ENCODE measurements at places on chromosomes 7 and 10.
A peak's percentile ranks its signal among the peaks of the same experiment; 100 is the strongest.

DNA sequence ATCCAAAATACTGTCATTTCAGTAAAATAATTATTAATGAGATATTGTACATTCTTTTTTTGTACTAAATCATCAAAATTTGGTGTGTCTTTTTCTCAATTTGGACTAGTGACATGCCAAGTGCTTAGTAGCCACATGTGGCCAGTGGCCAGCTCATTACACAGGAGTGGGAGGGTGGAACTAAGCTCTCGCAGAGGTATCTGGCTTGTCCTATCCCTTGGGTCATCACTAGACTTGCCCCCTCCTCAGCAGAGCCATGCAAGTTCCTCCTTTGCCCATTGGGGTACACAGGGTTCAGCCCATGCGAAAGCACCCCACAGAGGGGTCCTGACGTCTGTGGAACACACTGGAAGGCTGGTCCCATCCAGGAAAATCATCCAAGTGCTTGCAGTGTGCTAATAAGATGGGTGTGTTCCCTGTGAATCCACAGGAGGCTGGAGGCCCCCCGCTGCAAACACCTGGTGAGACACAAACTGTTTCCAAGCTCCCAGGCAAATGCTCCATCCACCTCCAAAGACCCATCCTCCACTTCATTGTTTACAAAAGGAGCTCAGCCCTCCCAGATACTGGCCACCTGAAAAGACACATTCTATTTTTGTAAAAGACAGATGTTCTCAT is 1.3 kb downstream of the ARHGAP22 start:
- no peak for DNase-seq

GRCh38 chr7:6367701-6368211 is 80.0 kb downstream of the DAGLB start:
- no peak for DNase-seq

- no peak for DNase-seq
Observed at GRCh38 chr10:122020226-122020625, 31.3 kb downstream of the TACC2 start.

- no peak for DNase-seq
Observed at GRCh38 chr7:134301592-134301991, 15.1 kb downstream of the SLC35B4 start.

GRCh38 chr10:78513986-78514385 is 480.3 kb downstream of the RPS24 start:
- DNase-seq: no peak

GRCh38 chr7:2478399-2478785 is 2.2 kb upstream of the GRIFIN start:
- no peak for DNase-seq

- no peak for DNase-seq
Observed at GRCh38 chr7:134771111-134771510, 8.3 kb upstream of the CALD1 start.

GRCh38 chr7:26686448-26686981 is 177.9 kb downstream of the SKAP2 start:
- DNase-seq: no peak

DNA sequence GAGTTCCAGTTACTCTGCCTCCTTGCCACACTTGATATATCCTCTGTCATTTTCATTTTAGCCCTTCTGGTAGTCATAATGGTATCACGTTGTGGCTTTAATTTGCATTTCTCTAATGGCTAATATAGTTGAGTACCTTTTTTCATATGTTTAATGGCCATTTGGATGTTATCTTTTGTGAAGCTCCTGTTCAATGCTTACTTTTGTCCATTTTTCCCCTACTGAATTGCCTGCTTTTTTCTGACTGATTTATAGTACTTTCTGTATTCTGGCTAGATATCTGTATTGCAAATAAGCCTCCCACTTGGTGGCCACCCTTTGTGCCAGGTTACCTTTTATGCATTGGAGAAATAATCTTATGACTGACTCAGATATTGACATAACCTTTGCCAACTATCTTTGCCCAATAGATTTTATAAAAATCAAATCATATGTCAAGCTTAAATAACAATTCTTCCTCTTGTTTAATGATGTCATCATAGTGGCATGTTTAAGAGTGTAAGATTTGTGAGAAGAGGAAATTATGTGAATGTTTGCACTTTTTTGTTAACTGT is 50.6 kb downstream of the PRPF18 start:
- DNase-seq: no peak

- DNase-seq: no peak
Observed at GRCh38 chr7:43669286-43670081, 59.8 kb downstream of the COA1 start.

DNA sequence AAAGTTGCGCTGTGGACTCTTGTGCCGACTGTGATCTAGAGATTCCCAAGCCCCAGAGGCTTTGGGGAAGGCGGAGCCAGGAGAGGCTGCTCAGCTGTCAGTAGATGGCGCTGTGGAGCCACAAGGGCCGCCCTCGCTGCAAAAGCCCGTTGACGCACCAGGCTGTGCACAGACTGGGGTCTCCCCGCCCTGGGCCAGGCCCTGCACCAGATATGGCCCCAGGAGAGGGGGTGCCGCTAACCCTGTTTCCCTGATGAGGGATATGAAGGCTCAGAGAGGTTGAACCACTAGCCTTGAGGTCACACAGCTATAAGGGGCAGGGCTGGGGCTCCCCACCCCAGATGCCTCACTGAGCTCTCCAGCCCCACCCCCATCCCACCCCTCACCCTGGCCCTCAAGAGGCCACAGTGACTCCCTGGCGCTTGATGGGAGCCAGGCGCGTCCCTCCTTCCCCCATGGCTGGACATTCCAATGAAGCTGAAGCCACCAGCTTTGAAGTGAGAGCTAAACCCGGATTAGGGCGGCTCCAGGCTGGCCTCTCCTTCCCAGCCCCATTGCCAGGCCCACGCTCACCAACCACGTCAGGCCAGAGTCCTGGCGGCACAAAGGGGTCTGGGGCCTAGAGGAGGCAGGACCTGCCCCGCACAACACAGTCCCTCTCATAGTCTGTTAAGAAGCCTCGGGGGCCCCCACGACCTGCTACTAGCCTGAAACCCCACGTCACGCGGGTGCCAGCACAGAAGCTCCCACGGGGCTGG is 26.4 kb downstream of the MYL10 start:
- DNase-seq: no peak

DNA sequence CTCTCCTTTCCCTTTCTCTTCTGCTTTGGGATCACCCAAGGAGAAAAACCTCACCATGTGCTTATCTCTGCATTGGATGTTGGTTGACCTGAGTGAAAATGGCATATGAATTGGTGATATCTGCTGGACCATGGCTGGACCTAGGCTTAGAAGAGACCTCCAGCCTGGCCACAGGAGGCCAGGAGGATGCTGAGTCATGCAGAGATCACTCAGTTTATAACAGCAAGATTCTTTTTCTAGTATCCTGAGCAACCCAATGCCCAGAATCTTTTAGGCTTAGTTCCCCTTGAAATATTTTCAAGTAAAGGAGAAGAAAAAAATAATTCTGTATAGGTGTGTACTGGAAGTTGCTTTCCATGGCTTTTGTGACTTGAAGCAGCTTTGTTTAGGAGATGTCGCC is 236.3 kb downstream of the KLF6 start:
- no peak for DNase-seq

- DNase-seq: peak; percentile 15
Observed at GRCh38 chr10:104146882-104147281, 24.9 kb downstream of the SFR1 start.

- DNase-seq: peak; percentile 17
Observed at GRCh38 chr10:32256613-32257437, 90.1 kb downstream of the EPC1 start.

GRCh38 chr7:5345171-5345570 is 62.4 kb downstream of the SLC29A4 start:
- DNase-seq: no peak

DNA sequence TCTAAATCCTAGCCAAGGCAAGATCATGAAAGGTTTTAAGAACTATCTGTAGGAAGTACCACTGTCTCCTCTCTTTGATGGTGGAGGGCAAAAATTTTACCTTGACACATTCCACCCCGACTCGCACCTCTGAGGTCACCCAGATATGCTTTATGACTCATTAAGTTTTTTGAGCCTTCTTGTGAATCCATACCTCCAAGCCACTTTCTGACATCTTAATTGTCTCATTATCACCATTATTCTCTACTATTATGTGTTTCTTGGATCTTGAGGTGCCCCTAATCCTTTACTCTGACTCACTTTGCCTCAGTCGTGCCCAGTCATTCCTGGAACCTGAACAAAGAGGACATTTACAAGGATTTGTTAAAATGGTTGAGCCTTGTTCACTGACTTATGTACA is 146.6 kb downstream of the RAPGEF5 start:
- no peak for DNase-seq

- no peak for DNase-seq
Observed at GRCh38 chr7:136131304-136131630, 154.1 kb upstream of the MTPN start.

DNA sequence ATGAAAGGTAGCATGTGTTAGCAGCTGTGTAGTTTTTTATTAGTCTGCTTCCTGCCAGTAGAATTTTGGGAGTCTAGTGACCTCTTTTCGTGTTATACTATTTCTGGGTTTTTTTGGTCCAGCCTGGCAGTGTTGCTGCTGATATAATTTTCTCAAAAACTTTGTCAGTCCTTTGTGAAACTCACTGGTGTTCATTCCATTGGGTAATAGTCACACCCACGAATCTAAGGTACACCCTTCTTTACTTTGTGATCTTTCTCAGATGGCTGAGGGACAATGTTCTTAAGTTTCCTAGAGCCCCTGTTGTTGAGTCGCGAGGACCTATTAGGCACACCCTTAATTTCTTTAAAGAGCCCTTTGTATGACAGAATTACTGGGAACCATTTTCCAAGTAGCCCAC is 52.3 kb downstream of the TPST1 start:
- DNase-seq: no peak

DNA sequence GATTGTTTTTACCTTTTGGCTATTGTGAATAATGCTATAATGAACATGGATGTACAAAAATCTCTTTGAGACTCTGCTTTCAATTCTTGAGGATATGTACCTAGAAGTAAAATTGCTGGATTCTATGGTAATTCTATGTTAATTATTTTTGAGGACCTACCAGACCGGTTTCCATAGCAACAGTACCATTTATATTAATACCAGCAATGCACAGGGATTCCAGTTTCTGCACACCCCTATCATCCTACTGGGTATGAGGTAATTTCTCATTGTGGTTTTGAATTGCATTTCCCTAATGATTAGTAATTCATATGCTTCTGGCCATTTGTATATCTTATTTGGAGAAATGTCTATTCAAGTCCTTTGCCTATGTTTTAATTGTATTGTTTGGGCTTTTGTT is 9.9 kb upstream of the PPP1R9A start:
- no peak for DNase-seq

GRCh38 chr7:123437447-123437995 is 96.9 kb downstream of the IQUB start:
- no peak for DNase-seq

- DNase-seq: no peak
Observed at GRCh38 chr7:19024261-19024660, 93.2 kb downstream of the TWIST1 start.

DNA sequence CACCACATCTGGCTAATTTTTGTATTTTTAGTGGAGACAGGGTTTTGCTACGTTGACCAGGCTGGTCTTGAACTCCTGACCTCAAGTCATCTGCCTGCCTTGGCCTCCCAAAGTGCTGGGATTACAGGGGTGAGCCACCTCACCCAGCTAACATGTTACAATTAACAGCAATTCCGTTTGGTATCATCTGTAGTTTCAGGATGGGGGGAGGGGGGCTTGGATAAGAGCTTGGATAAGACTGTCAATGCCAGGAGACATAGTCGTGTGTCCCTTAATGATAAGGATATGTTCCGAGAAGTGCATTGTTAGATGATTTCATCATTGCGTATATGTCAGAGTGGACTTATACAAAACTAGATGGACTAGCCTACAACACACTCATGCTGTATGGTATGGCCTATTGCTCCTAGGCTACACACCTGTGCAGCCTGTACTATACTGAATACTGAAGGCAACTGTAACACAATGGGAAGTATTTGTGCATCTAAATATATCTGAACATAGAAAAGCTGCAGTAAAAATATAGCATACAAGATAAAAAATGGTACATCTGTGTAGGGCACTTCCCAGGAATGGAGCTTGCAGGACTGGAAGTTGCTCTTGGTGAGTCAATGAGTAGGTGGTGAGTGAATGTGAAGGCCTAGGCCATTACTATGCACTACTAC is 103.9 kb upstream of the TNS3 start:
- DNase-seq: no peak

- DNase-seq: no peak
Observed at GRCh38 chr10:61314273-61314672, 138.9 kb downstream of the TMEM26 start.

DNA sequence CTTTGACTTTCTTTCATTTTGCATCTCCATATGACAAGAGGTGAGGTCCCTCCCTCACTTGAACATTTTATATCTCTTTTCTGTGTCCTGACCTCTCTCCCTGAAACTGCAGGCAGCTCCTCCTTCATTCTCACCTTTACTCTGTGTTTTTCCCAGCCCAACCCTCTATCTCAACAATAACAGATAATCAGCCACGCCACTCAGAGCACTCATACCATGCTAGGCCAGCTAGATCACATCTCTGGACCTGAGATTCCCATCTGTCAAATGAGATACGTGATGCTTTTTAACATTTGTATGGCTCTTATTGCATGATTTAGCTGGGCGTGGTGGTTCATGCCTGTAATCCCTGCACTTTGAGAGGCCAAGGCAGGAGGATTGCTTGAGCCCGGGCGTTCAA is 63.1 kb upstream of the PDCD4 start:
- DNase-seq: no peak

DNA sequence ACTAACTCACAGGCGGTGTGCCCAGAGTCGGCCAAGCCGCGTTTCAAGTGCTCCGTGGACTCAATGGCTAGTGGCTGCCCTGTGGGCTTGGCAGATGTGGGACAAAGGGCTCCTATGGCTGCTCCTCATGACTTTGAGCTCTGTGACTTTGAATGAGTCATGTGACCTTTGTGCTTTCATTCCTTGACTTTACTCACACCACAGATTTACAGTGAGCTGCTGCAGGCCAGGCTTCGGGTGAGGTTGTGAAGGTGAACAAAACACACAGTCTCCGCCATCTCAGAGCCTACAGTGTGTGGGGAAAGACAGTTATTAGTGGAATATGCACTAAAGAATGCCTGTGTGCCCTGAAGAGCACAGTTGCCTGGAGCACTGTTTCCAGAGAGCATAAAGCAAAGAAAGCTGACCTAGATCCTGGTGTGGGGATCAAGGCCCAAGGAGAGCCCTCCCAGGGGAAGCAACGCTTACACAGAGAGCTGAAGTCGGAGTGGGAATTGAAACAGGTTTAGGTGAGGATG is 29.7 kb upstream of the PLEKHA1 start:
- DNase-seq: no peak

DNA sequence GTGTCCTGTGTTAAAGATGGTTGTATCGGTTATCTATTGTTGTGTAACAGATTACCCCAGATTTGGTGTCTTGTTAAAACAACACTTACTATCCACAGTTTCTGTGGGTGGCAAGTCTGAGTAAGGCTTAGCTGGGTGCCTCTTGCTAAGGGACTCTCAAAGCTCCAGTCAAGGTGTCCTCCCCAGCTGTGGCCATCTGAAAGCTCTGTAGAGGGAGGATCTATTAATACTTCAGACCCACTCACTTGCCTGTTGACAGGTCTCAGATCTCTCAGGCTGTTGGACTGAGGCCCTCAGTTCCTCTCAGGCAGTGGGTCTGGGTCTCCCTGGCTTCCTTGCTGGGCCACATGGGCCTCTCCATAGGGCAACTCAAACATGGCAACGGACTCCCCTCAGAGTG is 19.6 kb downstream of the ARID5B start:
- DNase-seq: no peak
